ENCODE measurements at places on chromosomes 2 and 18.
A peak's percentile ranks its signal among the peaks of the same experiment; 100 is the strongest.

DNA sequence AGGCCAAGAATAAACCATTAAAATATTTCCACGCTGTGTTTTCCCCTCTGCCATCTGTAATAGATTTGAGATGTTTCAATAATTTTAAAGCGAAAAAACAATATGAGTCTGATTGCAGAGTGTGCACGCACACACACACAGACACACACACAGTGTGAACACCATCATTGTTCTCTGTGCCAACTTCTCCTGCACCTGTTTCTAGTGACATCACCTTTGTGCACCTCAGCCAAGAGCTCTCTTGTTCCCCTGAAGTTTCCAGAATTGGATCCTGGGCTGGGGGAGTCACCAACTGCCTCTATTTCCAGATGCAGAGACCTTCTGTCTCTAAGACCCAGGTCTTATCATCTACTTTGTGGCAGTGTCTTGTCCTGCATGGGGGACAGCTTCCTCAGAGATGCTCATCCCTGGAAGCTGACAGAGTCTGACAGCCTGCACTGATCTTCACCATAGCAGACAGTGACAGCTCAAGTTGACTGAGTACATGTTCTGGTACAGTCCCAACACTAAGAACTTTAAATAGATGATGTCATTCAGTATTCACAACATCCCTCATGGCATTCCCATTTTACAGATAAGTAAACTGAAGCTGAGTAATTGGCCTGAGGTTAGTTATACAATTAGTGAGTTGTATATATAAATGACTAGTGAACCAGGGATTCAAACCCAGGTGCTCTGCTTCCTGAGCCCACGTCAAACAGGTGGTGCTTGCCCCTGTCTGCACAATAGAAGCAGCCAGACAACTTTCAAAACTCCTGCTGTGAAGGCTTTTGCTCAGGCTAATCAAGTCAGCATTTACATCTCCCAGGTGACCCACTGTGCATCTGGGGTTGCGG lies 39.4 kb downstream of the ACOXL start:
- no peak for DNase-seq

DNA sequence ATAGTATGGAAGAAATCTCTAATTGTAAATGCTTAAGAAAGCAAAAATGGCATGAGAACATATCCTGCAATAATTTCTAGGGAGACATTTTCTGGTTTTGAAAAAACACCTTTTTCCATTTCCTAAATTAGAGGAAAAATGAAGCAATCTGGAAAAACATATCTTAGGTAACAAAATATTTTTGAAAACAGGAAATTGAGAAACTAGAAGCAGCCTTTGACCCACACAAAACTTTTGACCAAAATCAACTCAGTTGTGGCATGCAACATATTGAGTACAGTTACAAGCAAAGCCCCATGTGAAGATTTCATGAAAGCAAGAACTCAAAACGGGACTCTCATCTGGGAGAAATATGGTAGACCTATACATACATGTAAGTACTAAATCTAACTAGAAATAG lies 28.6 kb upstream of the CHAC2 start:
- no peak for DNase-seq

DNA sequence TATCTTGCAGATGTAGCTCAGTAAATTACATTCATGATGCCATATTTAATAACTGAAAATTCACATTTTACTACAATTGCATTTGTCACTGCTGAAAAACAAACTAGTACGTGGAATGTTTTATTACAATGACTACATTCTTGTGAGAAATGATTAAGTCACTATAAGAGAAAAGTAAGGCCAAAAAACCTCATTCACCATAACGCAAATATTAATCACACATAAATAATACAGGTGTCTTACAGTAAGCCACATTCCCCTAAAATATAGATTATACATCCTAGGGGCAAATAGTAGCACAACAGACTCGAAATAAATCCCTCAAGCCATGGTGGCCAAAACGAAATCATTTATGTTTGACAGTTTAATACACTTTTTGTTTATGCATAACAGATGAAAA lies 460.6 kb downstream of the NR4A2 start:
- DNase-seq = no peak

DNA sequence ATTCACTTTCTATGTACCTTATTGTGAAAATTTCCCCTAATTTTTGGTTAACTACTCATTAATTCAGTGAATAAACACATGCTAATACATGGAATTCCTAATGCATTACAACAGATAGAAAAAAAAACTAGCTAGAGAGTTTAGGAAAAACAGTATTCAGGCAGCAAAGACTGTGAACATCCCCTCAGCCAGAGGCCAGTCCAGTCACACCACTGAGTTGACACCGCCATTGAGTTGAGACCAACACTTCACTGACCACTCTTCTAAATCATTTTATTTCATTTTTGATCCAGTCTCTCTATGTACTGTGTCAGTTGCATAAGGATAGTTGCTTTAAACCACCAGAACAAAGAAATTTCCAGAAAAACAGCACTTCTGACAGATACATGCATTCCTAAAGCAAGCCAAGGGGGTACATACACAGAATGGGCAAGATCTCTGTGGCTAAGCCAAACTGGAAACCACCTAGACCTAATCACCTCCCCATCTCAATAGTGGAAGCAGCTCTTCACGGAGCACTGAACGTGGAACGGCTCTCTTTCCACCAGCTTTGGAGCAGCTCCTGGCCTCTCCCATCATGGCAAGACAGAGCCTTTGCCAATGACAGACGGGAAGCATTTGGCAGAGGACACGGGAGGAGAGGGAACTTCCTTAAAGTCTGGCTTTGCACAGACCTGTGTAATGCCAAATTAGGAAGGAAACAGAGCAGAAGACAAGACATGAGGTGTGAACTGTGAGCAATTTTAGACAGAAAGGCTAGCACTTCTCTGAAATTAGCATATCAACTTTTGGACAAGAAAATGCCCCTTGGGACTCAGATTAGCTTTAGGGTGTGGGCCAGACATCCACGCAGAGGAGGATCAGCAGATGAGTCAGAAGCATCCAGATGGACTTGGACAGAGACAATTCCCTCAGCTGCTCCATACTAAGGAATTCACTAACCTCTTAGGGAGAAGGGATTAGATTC lies 36.4 kb downstream of the CACNB4 start:
- peak; percentile 82 for DNase-seq

DNA sequence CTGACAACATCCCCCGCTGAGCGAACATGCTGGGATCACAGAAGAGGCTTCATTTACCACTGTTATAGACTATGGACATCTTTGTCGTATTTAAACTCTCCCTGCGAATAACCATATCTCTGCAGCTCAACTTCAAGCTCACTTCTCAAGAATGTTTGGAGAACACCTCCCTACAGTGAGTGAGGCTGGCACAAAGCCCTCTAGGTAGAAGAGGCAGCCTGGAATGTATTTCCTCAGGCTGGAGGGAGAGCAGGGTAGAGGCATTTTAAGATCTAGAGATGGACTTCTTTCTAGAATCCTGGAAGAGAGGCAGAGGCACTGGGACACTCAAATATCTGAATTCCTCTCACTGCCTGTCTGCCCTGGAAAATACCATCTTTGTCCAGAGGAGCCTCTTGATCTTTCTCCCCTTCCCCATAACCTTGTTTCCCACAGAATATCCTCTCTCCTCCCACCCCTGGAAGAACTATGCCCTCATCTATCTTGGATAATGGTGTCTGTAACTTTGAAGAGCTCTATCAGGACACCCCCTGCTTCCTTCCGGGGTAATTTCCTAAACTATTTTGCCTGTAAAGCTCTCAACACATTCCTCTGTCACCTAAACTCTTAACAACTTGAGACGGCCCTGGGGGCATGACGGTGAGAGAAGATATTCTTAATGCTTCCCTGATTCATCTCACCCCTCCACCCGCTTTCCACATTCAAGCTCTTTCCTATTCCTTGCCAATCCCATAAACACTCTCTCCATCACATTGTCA lies 2.4 kb upstream of the ANTXR1 start:
- no peak for DNase-seq

DNA sequence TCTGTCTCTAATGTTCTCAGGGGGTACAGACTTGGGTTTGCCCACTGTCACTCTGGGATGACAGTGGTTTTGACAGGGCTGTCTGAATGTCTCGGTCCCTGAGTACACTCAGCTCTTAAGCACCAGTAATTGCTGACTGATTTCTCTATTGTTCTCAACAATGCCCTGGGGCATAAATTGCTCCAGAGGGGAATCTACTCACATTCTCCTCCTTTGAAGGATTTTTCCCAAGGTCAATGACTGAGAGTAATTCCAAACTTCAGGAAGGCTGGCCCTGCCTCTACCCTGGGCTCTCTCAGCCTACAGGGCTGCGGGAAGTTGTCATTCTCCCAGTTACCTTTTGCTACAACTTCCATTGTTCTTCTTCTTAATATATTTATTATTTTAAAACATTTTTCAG lies 36.5 kb downstream of the MC2R start:
- no peak for DNase-seq

DNA sequence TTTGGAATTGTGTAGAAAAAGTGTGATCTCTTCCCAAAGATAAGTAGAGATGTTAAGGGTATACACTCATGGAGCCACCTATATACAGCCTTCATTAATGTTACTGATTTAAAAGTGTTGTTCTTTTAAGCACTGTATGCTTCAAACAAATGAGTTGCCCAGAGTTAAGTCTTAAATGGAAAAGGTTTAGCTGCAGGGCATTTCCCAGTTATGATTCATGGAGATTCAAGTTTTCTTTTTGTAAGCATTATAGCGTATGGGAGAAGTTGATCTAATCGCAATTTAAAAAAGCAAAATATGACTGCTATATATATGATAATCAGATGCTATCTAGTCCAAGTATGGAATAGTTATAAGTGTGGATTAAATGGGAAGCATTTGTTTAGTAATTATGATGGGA lies 4.8 kb downstream of the PDK1 start:
- DNase-seq = no peak

DNA sequence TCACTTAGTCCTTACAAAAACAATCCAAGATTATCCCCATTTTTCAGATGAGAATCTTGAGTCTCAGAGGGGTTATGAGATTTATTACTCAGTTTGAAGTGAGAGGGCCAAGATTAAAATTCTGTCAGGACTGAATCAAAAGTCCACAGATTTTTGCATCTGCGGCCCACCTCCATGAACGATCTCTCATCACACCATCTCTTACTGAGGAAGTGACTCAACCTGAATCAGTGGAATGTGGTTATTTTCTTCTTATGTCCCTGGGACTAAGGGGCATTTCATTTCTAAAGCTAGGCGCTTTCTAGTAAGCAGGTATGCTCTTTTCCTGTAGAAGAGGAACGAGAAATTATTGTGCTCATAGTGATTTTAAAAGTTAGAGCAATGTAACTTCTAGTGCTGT lies 360.3 kb upstream of the SPHKAP start:
- DNase-seq = peak; percentile 80
